Karpas-422 (cell line): ENCODE measurements at places on chromosomes 3 and 15.
A peak's percentile ranks its signal among the peaks of the same experiment; 100 is the strongest.

DNA sequence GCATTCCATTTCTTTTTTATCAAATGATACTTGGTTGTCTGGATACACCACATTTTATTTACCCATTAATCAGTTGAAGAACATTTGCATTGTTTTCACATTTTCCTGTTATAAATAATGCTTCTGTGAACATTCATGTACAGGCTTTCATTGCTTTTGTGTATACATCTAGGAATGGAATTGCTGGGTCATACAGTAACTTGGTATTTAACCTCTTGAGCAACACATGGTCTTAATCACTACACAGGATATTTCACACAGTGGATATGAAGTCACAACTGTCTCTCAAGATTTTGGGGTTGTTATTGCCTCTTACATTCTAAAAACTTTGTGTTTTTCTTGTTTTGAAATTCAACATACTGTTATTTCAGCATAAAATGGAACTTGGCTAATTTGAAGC lies 48.2 kb downstream of the C3orf85 start:
- DNase-seq = no peak

- no peak for DNase-seq
Measured at GRCh38 chr3:146390006-146390772, 79.2 kb downstream of the PLSCR2 start.

DNA sequence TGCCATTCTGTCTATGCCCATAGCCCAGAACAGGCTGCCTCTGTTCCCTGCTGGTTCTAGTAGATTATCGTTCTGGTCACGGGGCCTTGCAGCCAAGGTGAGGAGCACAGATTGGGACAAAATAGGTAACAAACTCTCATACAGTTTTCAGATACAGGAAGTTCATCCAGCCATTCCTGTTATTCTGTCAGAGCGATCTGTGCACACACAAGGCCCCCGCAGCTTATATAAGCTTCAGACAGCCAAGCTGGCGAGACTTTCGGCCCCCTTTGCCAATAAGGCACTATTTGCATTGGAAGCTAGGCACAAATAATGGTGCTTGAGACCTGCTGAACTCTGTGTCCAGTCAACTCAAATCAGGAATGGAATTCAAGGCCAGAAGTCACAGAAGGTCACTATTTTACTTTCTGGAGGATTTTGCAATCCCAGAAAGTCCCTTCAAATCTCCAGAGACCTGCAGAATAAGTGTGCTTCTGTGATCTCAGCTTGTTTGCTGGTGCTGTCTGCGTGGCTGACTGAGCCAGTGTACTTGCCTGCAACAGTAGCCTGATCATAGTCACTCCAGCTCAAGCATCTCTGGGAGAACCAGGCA lies 69.4 kb downstream of the BFSP2 start:
- peak; percentile 56 for DNase-seq

DNA sequence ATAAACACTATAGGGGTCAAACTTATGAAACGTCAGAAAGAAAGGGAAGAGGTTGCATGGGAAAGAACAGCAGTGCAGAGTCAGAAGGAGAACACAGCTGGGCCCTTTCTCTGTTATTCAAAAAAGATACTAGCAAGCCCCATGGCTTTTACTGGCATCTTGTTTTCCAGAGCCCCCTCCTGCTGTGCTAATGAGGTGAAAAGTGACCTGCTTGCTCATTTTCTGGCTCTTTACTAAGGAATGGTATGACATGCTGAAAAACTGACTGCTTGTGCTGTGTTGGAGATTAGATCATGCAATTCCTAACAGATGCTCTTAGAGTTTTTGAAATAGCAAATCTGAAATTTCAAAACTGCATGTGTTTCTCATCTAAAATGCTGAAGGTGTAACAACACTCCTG lies 541.6 kb upstream of the ALCAM start:
- no peak for DNase-seq

DNA sequence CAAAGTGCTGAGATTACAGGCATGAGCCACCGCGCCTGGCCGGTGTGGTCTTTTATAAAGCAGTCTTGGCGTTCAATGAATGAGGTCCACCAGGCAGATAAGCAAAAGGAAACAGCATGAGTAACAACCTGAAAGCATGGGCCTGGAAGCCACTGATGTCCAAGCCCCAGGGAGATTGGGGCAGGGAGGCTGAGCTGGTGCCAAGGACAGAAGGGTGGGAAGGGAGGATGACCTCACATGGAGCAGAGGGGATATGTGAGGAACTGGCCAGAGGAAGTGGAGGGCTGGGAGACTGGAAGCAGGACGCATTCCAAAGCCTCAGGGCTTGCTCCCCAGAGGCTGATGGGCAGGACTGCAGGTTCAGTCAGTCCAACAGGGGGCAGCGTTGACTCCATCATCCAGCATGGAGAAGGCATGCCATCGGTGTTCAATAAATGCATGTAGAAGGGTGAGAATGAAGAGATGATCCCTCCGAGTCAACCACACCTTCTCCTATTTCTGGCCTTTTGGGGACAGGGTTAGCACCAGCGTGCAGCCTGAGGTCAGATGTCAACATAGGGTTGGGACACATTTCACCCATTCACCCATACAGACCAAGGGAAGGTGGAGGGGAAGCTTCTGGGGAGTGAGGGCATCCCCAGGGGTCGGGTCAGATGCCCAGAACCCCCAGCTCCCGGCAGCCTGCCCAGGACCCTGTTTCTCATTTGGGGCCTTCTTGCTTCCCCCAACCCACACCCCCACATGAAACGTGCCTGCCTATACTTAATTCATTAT lies 14.8 kb downstream of the MYL3 start:
- peak; percentile 54 for DNase-seq

GRCh38 chr3:189172668-189173419 lies 1.1 kb downstream of the TPRG1 start:
- no peak for DNase-seq

- DNase-seq = no peak
Measured at GRCh38 chr15:28113394-28114113, 14.4 kb upstream of the OCA2 start.

GRCh38 chr3:78130741-78131290 lies 1090.9 kb downstream of the ROBO2 start:
- peak; percentile 93 for DNase-seq

- no peak for DNase-seq
Measured at GRCh38 chr3:109678600-109678999, 341.3 kb upstream of the DPPA4 start.

DNA sequence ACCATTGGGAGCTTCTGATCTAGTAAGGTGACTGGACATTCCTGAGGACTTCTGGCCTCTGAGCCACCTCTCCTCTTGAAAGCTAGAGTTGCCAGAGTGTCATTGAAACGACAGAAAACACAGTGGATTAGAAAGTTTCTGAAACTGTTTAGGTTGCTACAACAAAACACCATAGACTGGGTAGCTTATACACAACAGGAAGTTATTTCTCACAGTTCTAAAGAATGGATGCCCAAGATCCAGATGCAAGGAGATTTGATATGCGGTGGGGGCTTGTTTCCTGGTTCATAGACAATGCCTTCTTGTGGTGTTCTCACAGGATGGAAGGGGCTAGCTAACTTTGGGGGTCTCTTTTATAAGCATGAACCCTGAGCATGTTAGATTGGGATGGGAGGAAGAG lies 43.3 kb upstream of the ZNF385D start:
- DNase-seq = no peak

DNA sequence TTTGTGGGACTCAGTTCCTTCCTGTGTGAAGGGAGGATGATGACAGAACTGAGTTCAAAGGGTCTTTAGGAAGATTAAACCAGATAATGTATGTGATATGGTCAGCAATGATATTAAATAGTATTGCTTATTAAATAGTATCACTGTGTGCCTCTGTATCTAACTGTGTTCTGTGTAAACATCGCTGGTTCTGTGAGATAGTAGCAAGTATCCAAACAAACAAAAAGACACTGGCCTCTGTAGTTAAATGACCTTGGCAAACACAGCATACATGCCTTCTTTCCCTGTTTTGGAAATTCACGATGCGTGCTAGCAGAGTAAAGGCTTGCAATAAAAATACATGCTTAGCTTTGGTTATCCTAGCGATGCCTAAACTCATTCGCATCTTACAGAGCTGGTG lies 76.1 kb downstream of the MESD start:
- no peak for DNase-seq

DNA sequence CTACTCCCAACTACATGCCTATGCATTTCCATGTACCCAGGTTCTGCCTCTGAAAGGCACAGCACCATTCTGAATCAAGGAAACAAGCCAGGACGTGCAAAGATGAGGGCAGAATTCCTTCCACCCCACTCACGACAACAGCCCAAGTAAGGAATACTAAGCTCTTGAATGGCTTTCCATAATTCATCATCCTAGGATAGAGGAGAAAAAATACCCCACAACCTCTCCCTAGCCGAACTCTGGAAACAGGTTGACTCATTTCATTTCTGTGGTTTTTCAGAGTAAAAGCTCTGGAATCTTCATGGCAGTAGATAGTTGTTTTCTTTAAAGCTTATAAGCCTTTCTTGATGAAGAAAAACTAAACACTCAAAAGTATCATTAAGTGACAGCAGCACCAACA lies 77.8 kb downstream of the PDZRN3 start:
- DNase-seq = no peak

GRCh38 chr3:28980631-28981030 lies 300.2 kb upstream of the RBMS3 start:
- no peak for DNase-seq

DNA sequence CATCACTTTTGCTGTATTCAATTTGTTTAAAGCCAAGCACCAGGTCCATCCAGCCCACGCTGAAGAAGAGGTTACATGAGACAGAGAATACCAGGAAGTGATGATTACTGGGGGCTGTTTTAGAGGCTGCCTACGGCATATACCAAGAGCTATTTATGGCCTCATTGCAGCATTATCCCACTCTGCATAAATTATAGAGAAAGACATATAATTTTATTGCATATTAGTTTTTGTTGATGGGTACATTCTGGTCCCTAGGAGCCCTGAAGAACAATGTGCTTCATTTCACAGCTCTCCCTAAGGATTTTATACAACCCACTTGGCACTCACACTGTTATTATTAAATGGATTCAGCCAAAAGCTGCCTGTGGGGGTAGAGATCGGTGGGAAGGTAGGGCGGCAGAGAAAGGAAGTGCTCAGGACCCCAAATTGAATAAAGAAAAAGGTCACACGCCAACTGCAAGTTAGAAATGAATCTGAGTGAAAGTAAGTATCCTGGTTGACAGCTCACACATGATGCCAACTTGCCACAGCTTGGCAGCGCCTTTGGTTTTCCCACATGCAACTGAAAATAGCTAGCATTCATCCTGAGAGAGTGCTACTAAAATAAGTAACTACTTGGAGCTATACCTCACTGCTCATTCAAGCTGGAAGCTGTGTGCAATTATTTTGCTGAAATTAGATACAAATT lies 73.7 kb downstream of the CCNL1 start:
- DNase-seq = no peak

DNA sequence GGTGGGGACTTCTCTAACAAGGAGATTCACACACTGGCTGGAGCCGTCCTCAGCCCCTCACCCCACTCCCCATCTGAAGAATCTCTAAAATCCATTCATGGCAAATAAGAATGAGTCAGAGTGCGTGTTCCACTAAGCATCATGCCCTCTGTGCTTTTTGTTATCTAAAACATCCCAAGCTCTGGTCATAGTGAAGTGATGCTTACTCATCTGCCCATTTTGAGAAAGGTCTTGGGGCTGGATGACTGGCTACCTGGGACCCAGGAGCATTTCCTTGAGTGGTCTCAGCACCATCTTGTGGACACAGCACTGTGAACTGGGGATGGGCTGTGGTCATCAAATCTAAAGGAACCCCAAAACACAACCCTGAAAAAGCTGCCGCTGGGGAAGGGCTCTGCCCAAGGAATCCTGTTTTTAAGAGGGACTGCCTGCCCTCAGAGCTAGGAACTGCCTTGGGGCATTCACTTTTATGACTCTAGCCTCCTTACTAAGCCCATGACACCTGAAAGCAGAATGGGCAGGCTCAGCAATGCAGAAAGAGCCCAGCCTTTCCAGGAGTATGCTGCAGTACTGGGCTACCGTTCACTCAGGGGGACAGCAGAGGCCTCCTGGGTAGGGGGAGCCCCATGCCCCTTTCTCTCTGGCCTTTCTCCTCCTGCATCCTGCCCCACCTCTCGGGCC lies 53.5 kb downstream of the ZBTB38 start:
- no peak for DNase-seq

- peak; percentile 11 for DNase-seq
Measured at GRCh38 chr3:126685493-126685892, 18.5 kb upstream of the CHCHD6 start.
